Muscle of arm (tissue), 14 donors: ENCODE measurements at places on chromosomes 7 and 10. TPM values are rescaled to one million over a fixed set of nuclear protein-coding genes. Genes with fewer than 3 reads are reported as not detected.

DNA sequence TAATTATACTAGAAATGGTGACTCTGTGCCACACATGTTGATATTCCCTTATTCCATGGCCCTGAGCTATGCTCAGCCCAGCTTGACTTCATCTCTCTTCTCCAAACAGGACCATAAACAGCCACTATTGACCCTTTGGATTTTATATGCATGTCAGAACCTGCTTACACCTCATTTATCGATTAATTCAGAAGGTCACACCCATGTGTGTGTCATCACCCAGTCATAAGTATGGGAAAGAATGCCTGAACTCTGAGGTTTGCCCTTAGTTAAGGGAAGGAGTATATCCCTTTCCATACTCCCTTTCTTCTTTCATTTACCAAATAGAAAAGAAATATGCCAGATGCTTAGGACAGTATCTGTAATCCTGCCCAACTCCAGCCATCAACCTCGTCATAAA, 602.3 kb downstream of the SORCS3 start:
- DNase-seq, result no peak

- no peak for DNase-seq
Measured at GRCh38 chr7:2417981-2418481, 14.6 kb downstream of the CHST12 start.

- no peak for DNase-seq
Measured at GRCh38 chr10:60296073-60296472, 93.6 kb downstream of the ANK3 start.

The ATOH7 gene
- polyA plus RNA-seq, result 0.18 TPM

GRCh38 chr7:133164498-133164897, 82.6 kb upstream of the CHCHD3 start:
- DNase-seq, result no peak

GRCh38 chr10:62652114-62652513, 152.4 kb upstream of the ADO start:
- no peak for DNase-seq
